ENCODE measurements at places on chromosomes 2 and 18.

- no peak for DNase-seq
Observed at GRCh38 chr18:61955644-61956043, 62.8 kb upstream of the RNF152 start.

DNA sequence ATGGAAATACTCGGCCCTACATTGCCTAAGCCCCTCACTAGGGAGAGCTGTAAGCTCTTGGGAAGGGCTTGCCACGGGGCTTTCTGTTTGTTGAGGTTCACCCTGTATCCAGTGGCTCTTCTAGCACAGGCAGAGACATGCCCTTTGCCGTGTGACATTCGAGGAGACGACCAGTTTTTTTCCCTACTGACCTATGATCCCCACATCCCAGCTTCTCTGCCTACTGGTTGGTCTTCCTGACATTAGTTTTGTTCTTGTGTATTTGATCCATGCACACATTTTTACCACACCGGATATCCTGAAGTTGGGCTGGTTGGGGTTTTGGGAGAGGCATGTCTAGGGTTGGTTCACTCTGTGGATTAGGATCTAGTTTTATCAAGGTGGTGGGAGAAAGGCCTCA, 69.3 kb downstream of the NPAS2 start:
- DNase-seq: no peak

DNA sequence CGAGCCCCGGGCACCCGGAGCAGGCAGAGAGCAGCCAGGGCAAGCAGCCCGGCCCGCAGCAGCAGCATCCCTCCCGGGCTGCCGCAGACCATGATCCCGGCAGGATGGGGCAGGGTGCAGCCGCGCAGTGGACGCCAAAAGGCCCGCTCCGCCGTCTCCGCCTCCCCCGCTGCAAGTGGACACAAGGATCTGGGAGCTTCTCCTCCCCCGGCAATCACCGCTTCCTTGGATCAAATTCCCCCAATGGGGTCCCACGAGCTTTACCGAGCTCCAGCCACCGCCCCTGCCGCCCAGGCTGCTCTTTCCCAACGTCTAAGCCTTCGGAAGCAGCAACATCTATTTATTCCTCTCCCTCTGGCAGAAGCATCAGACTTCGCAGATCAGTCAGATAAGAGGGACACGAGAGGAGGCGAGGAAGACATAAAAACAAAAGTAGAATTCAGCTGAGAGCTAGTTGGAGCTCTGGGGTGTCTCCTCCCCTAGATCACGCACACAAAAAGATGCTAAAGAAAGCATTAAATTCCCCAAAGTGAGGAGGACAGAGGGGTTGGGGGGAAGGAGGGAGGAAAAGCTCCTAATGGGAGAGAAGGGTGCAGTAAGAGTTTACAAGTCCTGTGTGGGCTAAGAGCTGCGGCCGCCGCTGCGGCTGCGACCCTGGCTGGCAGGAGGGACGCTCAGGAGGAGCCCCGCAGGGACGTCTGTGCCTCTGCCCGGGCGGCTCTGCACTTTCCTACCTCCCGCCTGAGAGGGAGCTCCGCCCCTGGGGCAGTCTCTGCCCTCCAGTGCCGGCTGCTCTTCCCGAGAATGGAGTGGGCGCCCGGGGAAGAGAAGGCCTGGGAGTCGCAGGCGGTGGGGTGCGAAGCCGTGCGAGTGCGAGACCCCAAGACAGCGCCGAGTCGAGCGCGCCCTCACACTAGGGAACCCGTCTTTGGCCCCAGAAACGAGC, at the start of gene FRZB:
TSS of gene FRZB (minus strand) at position 177 of the 946 bp plus-strand sequence. CDS start at position 92, 85 bp downstream.
- DNase-seq: no peak

GRCh38 chr2:145751629-145752028, 1231.7 kb upstream of the ZEB2 start:
- DNase-seq: no peak

- DNase-seq: no peak
Observed at GRCh38 chr2:216829533-216829932, 30.3 kb downstream of the TNP1 start.

- no peak for DNase-seq
Observed at GRCh38 chr2:135494503-135494902, 36.5 kb downstream of the ZRANB3 start.

- DNase-seq: no peak
Observed at GRCh38 chr2:39408351-39409136, 28.5 kb downstream of the MAP4K3 start.

- DNase-seq: no peak
Observed at GRCh38 chr18:46321955-46322354, 217.8 kb downstream of the HAUS1 start.

DNA sequence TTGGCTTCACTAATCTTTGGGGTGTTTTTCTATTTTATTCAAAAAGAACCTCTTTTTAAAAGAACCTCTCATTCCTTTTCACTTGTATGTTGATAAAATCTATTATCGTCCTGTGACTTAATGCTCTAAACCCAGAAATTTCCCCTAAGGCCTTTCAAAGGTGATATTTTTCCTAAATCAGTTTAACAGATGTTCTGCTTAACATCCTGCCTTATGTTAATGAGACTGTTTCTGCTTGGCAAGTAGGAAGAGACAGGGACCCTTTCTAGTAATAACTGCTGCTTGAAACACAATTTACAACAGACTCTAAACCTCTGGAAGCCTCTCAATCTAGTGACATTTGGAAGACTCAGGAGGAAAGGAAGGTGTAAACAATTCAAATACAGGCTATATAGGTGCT, 128.8 kb downstream of the KCNJ3 start:
- DNase-seq: no peak

DNA sequence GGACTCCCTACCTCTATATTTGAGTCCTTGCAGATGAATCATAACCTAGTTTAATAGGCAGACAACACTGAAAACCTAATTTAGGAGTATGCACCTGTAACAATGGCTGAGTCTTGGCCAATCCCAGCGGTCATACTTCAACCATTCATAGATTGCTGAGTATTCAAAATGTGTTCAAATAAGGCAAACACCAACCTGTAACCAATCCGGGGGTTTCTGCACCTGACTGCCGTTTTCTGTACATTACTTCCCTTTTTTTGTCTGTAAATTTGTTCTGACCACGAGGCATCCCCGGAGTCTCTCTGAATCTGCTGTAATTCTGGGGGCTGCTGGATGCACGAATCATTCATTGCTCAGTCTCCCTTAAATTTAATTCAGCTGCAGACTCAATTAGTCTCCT, 338.6 kb downstream of the STK39 start:
- DNase-seq: no peak

DNA sequence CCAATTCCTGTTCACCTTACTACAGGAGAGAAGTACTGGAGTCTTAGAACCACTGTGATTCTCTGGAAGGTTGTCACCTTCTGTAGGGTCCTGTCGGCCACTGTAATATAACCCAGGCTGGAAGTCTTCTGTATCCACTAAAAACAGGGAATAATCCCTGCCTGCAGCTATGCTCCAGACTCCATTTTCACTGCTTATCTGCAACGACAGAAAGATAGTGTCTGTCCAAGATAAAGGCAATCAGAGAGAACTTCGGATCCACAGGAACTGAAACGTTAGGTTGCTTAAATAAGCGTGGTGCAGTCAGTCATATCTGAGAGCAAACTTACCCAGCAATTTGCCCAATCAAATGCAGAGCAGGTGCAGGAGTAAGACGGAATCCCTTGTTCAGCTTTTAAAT, 34.2 kb downstream of the ALS2 start:
- DNase-seq: no peak

DNA sequence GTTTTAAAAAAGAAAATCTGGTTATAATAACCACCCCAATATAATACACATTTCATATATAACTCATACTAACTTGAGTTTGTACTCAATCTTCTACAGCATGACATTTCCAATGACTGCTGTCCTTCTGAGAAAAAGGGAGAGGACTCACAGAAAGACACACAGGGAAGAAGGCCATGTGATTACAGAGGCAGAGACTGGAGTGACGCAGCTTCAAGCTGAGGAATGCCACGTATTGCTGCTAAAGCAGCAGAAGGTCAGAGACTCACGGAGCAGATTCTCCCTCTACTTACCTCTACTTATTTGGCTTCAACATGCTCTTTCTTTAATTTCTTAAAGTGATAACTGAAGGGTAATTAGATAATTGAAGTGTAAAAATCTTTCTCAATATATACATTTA, 753.5 kb upstream of the PKDCC start:
- DNase-seq: no peak

DNA sequence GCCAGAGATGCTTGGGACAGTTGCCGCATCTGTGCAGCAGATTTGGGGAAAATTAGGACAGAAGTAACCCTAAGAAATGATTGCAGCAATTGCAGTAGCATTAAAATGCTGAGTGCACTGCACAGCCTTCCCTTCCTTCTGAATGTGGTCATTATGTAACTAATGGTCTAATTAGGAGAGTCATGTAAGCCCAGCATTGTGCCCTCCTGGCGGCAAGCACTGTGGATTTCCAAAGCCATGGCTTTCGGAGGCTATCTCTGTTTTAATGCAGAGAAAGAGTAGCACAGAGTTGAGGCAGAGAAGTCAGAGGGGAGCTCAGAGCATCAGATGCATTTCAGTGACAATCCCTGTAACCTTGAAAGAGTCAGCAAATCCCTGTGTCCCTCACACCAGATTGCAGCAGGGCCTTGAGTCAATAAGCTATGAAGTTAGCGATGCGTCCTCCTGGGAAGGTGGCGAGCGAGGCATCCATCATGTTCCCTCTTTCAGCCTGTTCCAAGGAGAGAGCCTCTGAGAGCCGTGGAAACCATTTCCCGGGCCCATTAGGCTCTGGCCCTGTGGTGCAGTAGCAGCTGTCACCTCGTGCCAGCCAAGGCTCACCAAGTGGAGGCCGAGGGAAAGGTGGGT, 307.2 kb downstream of the FBXO15 start:
- no peak for DNase-seq

DNA sequence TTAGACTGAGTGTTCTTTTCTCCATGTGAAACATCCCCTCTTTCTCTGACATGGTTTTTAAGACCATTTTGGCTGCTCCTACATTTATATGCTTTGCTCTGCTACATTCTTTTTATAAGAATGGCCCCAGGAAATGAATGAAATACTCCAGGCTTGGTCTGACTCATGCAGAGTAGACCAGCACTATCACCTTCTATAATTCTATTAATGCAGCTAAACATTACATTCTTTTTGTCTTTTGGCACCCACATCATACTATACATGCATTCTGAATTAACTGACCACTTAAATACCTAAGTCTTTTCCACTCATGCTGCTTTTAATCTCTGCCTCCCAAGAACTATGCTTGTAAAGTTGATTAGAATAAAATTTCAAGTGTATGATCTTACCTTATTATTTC, 94.1 kb downstream of the AAK1 start:
- DNase-seq: no peak

GRCh38 chr18:55421615-55422419, 166.2 kb downstream of the TCF4 start:
- no peak for DNase-seq

DNA sequence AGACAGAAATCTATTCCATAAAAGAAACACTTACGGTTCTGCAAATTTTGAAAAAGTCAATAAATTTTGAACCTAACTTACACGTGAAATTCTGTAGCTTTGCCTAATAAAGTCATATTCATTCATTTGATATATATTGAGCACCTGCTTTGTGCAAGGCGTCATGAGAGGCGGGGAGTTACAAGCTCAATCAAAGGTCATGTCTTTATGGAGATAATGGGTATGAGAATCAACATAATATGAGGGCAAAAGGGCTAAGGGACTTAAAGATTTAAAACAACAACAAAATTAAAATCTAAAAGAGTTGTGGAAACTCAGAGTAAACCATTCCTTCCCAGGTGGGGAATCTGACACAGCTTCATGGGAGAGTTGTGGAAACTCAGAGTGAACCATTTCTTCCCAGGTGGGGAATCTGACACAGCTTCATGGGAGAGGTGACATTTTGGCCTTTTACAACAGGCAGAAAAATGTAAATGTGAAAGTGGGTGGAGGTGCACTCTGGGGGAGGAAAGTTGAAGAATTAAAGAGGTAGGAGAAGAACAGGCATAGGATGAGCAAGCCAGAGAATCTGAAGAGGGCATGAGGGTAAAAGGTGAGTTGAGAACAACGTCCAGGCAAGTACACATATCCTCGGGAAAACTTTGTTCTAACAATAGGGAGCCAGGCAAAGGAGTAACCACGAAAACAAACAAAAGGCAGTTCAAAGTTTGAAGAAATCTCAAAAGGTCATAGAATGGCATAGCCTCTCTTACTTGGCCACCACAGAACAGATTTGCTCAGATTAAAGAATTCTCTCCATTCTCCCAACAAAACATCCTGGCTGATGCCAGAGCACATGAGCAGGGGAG, 49.5 kb upstream of the CD226 start:
- DNase-seq: no peak

DNA sequence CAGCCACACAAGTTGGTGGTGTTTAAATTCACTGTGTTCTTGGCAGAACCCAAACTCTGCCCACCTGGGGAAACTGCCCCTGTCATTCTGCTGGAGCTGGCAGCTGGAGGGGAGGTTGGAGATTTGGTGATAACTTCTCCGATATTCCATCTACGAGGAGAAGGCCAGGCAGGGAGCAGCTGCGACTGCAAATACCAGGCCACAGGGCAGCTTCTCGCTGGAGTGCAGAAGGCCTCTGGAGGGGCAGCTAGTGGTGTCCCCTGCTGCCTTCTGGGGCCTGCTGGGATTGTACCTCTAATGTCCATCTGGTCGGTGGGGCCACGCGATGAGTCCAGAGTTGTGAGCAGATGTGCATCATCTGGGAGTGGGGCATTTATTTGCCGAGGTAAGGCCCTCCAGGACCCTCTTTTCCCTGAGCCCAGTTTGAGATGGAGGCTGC, 98.9 kb downstream of the ACKR3 start:
- no peak for DNase-seq

DNA sequence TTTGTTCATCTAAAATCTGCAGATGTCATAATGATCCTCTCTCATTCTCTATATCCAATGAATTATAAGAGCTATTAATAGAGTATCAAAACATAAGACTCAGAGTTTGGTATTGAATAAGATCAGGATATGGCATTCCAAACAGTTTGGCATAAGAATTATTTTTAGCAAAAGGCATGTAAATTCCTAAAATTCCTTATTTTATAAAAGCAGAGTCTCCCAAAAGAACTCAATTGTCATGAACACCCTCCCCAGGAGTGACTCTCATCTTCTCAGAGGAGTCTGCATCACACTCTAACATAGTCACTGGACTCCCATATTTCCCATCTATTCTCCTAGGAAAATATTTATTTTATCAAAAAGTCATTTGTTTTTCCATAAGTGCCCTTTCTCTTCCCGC, 1710.2 kb upstream of the SLC39A10 start:
- no peak for DNase-seq

DNA sequence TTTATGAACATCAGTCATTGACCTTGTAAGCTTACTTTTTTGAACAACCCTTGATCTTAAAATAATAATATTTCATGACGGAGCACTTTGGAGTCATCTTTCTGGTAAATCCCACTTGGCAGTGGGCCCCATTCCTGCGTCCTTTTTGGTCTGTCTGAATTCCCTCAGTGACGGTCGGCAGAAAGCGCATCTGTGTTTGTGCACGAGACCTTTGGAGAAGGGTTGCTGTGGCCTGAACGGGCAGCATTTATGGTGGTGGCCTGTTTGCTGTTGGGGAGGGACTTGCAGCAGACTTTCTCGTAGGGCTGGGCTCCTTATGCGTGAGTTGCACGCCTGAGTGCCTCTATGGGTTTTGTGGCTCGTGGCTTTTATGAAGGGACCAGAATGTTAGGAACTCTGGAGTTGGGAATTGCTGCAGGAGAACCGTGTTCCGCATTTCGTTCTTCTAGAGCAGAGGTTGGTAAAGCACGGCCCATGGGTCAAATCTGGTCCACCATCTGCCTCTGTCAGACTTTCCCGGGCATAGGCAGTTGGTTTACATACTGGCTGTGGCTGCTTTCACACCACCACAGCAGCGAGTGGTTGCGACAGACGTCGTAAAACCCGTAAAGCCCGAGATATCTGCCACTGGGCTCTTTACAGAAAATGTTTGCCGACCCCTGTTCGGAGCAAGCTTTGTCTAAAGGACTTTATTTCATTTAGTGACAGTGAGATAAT, 30.8 kb downstream of the LPIN1 start:
- DNase-seq: no peak

GRCh38 chr2:17318013-17318412, 200.2 kb downstream of the RAD51AP2 start:
- no peak for DNase-seq
